ENCODE measurements at places on chromosomes 12 and 14.

GRCh38 chr12:16070113-16070512 is 159.0 kb downstream of the DERA start:
- no peak for DNase-seq

DNA sequence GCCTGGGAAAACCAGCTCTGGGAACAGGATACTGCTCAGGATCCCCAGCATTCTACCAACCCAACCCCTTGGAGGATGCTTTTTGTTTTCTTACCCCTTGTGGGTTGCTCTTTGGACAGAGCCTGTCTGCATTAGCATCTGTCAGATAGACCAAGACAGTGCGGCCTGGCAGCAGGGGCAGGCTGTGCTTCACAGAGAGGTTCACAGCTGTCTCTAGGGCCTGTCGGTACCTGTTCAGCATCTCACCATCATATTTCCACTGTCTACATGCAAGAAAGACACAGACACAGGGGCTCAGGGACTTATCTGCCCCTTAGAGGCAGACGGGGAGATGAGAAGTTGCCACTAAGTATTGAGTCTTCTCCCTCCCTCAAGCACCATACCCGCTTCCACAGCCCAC is 21.8 kb downstream of the TEP1 start:
- no peak for DNase-seq

GRCh38 chr12:103441437-103442181 is 54.2 kb downstream of the C12orf42 start:
- DNase-seq = peak; percentile 39

DNA sequence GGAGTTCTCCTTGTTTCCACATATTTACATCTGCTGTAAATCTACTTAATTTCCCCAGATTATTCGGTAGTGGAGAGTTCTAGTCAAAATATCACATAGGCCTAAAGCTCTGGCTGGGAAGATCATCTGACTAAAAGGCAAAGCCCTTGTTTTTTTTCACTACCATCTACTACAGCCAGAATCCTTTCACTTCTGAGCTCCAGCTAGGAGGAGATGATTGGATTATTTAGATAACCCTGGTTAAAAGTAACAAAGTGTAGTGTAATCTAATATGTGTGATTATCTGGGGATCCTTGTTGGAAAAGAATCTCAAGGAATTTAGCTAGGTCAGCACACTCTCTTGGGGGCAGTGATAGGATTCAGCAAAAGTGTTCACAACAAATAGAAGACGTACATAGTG is 125.4 kb downstream of the DYRK2 start:
- DNase-seq = no peak

- no peak for DNase-seq
Measured at GRCh38 chr12:8675591-8676036, 13.0 kb upstream of the MFAP5 start.

DNA sequence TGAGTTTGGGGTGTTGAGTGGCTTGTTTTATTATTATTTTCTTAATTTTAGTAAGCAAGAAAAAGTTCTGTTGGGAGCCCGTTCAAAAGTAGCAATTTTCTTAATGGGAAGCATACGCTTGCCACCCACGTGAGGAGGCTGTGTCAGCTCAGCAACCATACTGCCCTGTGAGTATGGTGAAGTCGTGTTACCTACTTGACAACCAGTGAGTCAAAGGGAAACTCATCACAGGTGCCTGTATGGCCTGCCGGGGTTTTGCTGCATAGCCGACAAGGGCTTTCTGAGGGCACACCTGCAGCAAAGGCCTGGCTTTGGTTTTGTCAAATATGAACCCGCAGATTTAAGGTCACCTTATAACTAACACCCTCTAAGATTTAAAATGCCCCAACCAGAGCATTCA is 31.1 kb downstream of the PITPNM2 start:
- DNase-seq = no peak

GRCh38 chr12:124631681-124632256 is 64.4 kb upstream of the NCOR2 start:
- DNase-seq = no peak

DNA sequence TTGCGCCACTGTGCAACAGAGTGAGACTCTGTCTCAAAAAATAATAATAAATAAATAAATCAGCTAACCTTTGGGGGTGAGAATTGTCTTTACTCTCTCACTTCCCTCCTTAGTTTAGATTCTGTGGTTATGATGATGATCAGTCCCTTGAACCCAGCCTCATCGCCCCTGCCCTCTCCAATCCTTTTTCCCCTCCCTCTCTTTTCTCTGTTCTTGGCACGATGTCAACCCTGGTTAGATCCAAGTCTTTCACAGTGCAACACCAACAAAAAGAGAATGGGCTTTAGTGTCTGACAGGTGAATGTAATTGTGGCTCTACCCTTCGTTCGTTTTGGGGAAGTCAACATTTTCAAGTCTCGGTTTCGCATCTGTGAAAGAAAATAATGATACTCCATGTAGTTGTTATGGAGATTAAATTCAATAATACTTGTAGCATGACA is 59.0 kb downstream of the NTN4 start:
- no peak for DNase-seq

- no peak for DNase-seq
Measured at GRCh38 chr12:132161036-132161781, 17.0 kb downstream of the NOC4L start.

DNA sequence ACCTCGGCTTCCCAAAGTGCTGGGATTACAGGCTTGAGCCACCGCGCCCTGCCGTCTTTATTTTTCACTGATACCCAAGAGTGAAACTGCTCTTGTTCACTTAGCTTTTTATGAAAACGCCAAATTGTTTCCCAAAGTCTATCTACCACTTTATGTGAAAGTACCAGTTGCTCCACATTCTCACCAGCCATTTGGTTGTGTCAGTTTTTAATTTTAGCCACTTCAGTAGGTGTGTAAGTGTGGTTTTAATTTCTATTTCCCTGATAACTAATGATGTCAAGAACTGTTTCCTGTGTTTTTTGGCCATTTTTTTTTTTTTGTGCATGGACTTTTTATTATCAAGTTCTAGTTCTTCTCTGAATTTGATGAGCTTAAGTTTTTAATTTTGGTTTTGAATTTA is 17.1 kb downstream of the CAND1 start:
- no peak for DNase-seq

DNA sequence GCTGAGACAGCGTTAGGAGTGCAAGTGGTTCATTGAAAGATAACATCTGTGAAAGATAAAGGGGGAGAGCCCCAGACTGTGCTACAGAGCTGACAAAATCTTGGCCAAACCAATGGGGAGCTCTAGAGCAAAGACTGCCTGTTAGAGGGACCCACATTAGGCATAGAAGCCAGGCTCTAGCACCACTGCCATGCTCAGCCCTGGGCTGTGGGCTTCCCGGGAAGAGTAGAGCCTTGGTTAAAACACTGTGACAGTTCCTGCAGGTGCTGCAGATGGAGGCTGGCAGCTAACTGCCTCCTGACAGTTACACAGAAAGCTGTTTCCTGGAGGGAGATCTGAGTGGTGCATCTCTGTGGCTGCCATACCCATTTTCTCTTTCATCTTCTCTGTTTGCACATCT is 23.0 kb downstream of the TSHR start:
- no peak for DNase-seq

- no peak for DNase-seq
Measured at GRCh38 chr12:65522956-65523860, 244.7 kb downstream of the MSRB3 start.

- DNase-seq = no peak
Measured at GRCh38 chr12:54725233-54725843, 77.2 kb upstream of the DCD start.

GRCh38 chr12:66118240-66118891 is 12.2 kb downstream of the LLPH start:
- DNase-seq = no peak

GRCh38 chr12:65606008-65606766 is 218.1 kb upstream of the HMGA2 start:
- no peak for DNase-seq

DNA sequence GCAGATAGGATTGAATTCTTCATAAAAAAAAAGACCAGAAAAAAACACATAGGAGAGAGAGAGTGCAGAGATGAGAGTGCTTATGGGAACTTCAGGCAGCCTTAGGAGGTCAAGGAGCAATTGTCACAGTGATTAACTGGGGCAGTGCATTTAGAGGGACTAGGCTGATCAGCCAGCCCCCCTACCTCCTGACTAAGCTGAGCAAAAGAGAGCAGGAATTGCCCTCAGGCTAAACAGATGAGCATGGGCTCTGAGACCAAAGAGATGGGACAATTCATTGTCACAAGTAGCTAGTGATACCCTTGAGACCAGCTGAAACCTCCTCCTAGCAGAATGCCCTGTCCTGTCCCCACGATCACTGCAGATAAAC is 124.0 kb downstream of the BTG1 start:
- no peak for DNase-seq

DNA sequence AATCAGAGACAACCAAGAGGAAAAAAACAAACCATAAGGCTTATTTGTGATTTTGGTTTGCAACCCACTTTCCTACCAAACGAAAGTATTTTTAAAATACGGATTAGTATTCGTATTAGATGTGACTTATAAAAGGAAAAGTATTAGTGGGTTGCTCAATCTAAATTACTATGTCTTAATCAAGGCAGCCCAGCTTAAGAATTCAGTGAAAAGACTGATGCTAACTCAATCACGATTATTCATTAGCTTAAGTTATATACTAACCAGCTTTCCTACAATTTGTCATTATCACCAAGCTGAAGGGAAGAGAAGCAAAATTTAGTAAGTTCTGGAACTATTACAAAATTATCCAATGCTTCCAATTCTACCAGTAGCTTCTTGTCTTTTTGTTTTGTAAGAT is 62.7 kb downstream of the FERMT2 start:
- DNase-seq = no peak

- DNase-seq = no peak
Measured at GRCh38 chr12:106673141-106673540, 90.3 kb downstream of the RFX4 start.

- no peak for DNase-seq
Measured at GRCh38 chr14:71336489-71337192, 429.4 kb downstream of the PCNX1 start.
